ENCODE measurements at places on chromosomes 7 and 10.

- no peak for DNase-seq
Observed at GRCh38 chr10:93568105-93568390, 1.6 kb downstream of the FFAR4 start.

DNA sequence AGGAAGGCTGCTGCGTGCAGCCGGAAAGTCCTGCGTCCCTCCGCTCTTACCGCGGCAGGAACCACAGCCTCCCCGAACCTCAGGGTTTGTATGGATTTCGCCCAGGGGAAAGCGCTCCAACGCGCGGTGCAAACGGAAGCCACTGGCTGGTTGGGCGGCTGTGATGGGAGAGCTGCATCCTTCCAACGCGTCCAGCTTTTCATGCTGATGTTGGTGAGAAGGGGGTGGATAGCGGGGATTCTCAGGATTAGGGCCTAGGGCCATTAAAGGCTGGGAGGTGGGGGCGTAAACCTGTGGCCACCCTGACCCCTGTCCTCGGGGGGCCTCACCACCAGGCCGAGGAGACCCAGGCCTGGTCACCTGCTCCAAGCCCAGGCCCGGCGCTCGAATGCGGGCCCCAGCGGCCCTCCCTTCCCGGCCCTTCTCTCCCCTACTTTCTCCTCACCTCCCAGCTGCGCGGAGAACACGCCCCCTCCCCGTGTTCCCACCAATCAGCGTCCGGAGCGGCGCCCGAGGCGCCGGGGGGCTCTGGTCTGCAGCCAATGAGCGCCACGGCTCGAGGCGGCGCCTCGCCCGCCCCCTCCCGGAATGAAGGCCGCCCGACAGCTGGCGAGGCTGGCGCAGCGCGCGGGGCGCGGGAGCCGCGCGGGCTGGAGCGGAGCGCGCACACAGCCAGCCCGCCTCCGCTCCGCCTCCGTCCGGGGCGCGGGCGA lies 458 bp upstream of the NANOS1 start:
- DNase-seq = peak; percentile 70

- no peak for DNase-seq
Observed at GRCh38 chr7:4233621-4234497, 448.2 kb upstream of the FOXK1 start.

DNA sequence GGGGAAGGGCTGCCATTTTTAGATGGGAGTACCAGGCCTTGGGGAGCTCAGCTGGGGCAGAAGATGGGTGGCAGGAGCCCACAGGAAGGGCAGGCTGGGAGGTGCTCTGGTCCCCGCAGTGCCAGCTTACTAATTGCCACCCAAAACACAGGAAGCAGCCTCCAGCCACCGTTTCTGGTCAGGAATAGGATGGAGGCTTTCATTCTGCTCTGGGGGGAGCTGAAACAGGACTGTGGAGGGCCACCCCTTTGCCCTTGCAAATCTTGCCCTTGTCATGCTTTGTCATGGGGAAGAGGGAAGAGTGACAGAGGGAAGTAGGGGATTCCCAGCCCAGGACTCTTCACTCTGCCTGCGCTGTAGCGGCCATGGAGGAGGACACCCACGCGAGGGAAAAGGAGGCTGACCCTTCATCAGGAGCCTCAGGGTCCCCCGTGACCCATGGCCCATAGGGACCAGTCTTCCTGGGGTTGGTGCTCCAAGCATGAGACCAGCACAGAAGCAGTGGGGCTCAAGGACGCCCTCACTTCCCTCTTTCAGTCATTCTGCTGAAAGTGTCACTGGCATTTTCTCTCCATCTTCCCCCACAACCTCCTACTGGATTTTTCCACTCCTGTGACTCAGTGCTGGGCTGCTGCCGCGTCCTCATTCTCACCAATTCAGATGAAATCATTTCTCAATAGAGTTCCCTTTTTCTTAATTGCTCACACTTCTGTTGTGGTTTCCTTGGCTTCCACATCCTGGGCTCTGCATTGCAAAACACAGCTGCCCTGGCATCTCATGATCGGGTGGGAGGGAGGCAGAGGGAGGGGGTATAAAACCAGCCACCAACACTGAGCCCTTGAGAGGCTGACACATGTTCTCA lies 61.9 kb downstream of the MKI67 start:
- DNase-seq = peak; percentile 33

- no peak for DNase-seq
Observed at GRCh38 chr10:17062955-17063484, 66.6 kb downstream of the CUBN start.

- DNase-seq = no peak
Observed at GRCh38 chr7:152025937-152026890, 740 bp downstream of the GALNT11 start.

GRCh38 chr10:79431428-79431827 lies 14.0 kb downstream of the ZCCHC24 start:
- no peak for DNase-seq

GRCh38 chr10:124109261-124109660 lies 15.9 kb upstream of the CHST15 start:
- no peak for DNase-seq

GRCh38 chr7:15219758-15220157 lies 317.2 kb upstream of the DGKB start:
- no peak for DNase-seq

- no peak for DNase-seq
Observed at GRCh38 chr7:136266457-136266856, 289.3 kb upstream of the MTPN start.

DNA sequence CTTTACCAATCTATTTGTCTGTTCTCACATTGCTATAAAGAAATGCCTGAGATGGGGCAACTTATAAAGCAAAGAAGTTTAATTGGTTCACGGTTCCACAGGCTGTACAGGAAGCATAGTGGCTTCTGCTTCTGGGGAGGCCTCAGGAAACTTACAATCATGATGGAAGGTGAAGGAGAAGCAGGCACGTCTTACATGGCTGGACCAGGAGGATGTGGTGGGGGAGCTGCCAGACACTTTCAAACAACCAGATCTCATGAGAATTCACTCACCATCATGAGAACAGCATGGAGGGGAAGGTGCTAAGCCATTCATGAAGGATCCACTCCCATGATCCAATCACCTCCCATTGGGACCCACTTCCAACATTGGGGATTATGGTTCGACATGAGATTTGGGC lies 64.8 kb upstream of the SEPHS1 start:
- no peak for DNase-seq

GRCh38 chr7:52961084-52961483 lies 74.3 kb upstream of the POM121L12 start:
- no peak for DNase-seq

GRCh38 chr7:105779856-105780780 lies 96.3 kb downstream of the ATXN7L1 start:
- no peak for DNase-seq

- no peak for DNase-seq
Observed at GRCh38 chr7:27863880-27864279, 123.9 kb downstream of the TAX1BP1 start.

- DNase-seq = no peak
Observed at GRCh38 chr7:105519353-105519752, 2.7 kb downstream of the PUS7 start.

DNA sequence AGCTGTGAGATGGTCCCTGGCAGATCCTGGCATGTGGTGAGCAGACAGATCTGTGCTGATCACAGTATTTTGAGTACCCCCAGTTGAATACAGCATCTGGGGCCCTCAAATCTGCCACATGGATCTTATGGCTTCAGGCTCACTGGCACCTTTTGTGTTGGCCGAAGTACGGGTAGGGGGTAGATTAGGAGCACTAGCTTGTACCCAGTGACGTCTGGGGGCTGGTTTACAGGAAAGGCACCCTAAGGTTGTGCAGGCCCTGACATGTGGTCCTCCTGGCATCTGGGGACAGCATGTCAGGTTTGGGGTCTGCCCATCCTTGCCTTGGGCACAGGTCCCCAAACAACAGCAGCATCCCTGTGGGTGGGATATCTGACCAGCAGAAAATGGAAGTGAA lies 53.2 kb downstream of the SYPL1 start:
- no peak for DNase-seq

- DNase-seq = no peak
Observed at GRCh38 chr7:152481082-152481481, 45.3 kb upstream of the KMT2C start.

GRCh38 chr7:20786421-20786778 lies 286 bp downstream of the SP8 start:
- no peak for DNase-seq

DNA sequence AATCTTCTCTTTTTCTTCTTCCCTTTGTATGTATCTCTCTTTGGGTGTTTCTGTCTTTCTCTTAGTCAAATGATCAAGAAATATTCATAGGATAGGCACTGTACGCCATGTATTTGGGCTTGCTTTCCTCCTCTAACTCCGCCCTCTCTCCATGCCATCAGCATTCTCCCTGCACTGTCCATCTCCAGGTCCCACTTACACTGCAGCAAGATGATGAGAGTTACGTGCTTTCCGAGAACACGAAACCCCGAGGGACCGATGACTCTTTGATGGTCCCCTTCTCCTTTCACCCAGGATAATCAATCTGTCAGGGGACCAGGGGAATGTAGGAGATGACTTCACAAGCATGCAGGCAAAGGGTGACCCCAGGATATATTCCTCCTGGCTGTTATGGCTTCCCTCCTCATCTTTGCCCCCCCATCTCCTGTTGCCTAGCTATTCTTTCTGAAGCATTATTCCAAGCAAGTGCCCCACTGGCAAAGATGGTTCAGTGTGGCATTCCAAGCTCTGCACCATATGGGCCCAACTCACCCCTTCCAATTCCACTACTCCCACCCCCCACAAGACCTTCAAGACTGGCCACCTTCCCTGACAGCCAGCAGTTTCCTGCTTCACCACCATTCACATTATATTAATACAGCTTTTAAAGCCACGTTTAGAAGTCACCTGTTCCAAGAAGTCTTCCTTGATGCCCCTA lies 40.0 kb downstream of the HIF1AN start:
- DNase-seq = no peak

- DNase-seq = no peak
Observed at GRCh38 chr10:59434463-59435321, 72.3 kb upstream of the FAM13C start.

Data from activated T-cell treated with anti-CD3 and anti-CD28 coated beads for 1 hour (primary cell).